ENCODE measurements at places on chromosomes 12 and 14.
A peak's percentile ranks its signal among the peaks of the same experiment; 100 is the strongest.

- no peak for DNase-seq
These were observed 5.5 kb upstream of the HDAC7 start for GRCh38 chr12:47825173-47825639.

DNA sequence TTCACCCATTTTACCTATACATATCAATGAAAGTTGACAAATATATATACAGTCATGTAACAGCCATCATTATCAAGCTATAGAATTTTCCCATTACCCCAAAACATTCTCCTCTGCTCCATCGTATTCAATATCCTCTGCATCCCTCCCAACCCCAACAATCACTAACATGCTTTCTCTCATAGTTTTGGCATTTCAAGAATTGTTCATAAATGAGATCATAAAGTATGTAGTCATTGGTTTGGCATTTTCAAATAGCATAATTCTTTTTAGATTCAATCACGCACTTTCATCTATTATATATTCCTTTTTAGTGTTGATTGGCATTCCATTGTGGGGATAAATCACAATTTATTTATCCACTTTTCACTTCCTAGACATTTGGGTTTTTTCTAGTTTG, 866.0 kb upstream of the TMEM132C start:
- DNase-seq = peak; percentile 67

- DNase-seq = no peak
These were observed 413.8 kb downstream of the BCL11B start for GRCh38 chr14:98858158-98858557.

- DNase-seq = no peak
These were observed 844.3 kb downstream of the GALC start for GRCh38 chr14:87148655-87149054.

- DNase-seq = no peak
These were observed 32.5 kb upstream of the NUAK1 start for GRCh38 chr12:106171117-106171750.

- no peak for DNase-seq
These were observed 17.8 kb downstream of the TAS2R50 start for GRCh38 chr12:10968765-10969456.

- DNase-seq = no peak
These were observed 12.9 kb downstream of the TTC9 start for GRCh38 chr14:70654632-70655031.

DNA sequence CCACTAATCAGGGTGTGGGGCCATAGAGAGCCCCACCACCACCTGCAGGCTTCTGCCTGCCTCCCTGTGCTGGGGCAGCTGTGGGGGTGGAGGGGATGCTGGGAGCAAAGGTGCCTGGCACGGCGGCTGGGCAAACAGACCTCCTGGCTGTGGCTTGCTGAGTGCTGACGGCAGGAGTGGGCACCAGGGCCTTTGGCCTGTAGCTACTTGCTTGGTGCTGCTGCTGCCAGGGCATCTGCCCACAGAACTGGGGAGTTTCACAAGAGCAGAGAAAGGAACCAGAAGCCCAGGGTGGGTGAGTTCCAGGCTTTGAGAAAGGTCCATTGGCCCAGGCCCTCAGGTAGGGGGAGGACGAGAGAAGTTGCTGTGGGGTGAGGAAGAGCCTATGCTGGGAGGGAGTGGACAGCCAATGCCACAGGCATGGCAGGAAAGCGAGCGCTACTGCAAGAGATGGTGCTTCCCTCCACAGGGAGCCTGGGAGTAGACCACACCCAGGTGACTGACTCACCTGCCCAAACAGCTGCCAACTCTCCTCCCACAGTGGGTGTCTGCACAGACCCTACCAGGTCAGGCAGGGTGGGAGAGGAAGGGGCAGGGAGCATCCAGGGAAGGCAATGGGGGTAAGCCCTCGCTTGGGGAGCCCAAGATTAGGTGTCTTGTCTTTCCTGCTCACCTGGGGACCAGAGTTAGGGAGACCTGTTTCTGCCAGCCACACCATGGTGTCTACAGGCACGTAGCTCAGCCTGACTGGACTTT, 39.0 kb upstream of the HDAC7 start:
- no peak for DNase-seq

DNA sequence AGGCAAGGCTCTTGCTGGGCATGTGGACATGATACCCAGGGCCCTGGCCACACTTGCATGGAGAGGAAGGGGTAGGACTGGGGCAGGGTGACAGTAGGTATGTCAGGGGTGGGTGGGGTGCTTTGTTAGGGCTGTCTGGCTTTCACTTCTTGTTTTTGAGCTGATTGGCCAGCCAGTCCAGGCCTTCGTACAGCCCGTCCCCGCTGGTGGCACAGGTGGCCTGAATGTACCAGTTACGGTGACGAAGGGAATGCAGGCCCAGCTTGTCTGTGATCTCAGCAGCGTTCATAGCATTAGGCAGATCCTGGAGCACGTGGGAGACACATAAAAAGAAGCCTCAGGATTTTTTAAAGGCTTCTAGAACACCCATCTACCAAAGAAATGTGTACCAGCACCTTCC, 13.5 kb upstream of the FKBP11 start:
- no peak for DNase-seq

- no peak for DNase-seq
These were observed 4.2 kb upstream of the PCK2 start for GRCh38 chr14:24089890-24090289.

DNA sequence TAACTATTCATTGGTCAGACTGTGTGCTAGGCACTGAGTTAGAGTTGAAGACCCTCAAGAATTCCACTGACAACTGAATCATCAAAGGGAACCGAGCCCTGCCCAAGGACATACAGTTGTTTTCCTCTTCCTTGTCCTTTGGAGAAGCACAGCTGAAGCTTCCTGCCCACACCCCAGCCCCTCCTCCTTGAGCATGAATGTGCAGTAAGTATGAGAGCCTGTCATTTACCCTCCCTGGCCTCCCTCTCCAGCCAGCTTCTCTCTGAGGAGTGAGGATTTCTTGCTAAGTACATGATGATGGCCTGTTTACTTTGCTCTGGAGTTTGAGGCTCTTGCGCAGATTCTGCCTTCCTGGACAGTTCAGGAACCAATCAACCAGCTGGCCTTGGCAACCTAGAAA, 235.2 kb downstream of the CACNA1C start:
- peak; percentile 50 for DNase-seq

GRCh38 chr12:120820884-120821510, 83.2 kb downstream of the SPPL3 start:
- no peak for DNase-seq

GRCh38 chr14:85873006-85873405, 343.1 kb downstream of the FLRT2 start:
- DNase-seq = no peak

- DNase-seq = peak; percentile 74
These were observed 786 bp upstream of the TSFM start for GRCh38 chr12:57781801-57782200.

DNA sequence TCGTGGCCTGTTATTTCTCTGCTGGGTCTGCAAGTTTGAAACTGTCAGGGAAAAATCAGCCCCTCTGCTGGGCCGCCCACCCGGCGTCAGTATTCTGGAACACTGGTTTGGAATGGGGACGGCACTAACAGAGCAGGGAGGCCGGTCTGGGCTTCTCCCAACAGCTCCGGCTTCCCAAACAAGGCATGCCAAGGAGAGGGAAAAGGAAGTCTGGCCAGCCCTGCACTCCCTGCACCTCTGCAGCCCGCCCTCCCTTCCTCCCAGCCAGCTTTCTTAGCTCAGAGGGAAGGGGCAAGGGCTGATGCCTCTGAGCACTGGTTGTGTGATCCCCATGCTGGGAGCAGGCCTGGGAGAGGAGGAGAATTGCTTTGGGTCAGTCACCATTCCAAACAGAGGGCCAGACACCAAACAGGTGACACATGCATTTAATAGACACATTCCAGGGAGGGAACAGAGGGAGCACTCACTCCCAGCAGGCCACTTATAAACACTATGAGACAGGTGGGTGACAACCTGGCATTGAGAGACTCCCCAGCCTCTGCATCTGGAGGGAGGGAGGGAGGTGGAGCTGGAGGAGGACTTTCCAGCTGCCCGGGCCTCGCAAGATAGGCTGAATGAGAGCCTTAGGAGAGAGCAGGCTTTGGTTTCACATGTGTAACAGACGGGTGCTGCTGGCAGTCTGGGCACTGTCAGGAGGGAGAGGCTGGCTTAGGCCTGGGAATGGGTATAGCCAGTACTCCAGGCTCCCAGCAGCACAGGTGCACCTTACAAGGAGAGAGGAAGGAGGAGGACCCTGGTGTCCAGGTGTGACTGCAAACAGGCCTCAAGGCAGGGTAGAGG, 10.3 kb downstream of the KRT75 start:
- DNase-seq = no peak

- no peak for DNase-seq
These were observed 430.2 kb upstream of the SEL1L start for GRCh38 chr14:81963846-81964245.

DNA sequence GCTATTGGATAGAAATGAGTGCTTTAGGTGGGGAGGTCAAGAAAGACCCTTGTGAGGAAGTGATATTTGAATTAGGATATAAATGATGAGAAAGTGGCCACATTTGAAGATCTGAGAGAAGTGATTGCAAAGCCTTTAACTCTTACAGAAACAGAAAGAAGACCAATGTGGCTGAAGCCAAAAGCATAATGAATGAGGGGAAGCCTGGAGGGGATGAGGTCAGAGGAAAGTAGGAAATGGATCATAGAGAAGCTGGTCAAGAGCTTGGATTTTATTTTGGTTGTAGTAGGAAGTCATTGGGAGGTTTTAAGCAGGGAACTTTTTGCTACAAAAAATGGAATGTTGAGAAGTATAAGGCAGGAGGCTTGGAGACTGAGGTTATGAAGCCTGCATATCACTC, 3.5 kb upstream of the GYS2 start:
- DNase-seq = no peak

GRCh38 chr12:26077915-26078702, 46.7 kb downstream of the BHLHE41 start:
- DNase-seq = no peak

GRCh38 chr12:118175823-118176447, 40.0 kb downstream of the PEBP1 start:
- no peak for DNase-seq

DNA sequence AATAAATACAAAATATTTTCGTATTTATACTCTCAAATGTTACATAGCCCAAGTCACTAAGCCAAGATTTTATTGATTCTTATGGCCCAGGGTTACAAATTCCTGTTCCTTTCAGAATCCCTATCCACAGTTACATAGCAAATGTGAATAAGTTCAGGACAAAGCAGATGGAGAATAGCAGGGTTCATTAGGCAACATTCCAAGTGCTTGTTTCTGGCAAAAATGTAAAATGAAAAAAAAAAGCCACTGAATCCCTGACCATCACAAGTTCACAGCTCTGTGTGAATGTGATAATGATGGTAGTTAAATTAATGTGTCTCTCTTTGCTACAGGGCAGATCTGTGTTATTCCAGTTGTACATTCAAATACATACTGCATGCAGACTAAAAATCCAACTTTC, 74.6 kb downstream of the KCNC2 start:
- no peak for DNase-seq

GRCh38 chr12:64070454-64070853, 151.6 kb downstream of the KICS2 start:
- no peak for DNase-seq

DNA sequence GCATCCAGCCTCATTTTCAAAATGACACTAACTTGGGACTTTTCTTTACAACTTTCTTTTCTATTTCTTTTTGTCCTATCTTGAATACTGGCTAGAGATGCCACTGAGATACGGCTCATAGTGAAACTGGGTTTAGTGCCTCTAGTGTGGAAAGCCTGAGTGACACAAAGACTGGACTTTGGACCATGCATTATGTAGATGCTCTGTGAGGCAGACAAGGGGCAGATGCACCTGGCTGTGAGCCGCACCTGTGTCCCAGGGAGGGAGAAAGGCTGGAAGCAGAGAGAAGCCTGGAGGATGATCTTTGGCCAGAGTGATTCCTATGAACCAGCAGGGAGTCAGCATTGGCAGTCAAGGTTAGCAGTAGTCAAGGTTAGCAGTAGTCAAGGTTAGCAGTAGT, 852.3 kb upstream of the TMEM132C start:
- no peak for DNase-seq

Data from SJSA1 (cell line).